ENCODE measurements at places on chromosomes 12 and 14.
A peak's percentile ranks its signal among the peaks of the same experiment; 100 is the strongest.

- no peak for DNase-seq
Observed at GRCh38 chr12:112716099-112717093, 75.2 kb upstream of the RPH3A start.

- DNase-seq = no peak
Observed at GRCh38 chr14:60670989-60671388, 21.7 kb upstream of the SIX1 start.

DNA sequence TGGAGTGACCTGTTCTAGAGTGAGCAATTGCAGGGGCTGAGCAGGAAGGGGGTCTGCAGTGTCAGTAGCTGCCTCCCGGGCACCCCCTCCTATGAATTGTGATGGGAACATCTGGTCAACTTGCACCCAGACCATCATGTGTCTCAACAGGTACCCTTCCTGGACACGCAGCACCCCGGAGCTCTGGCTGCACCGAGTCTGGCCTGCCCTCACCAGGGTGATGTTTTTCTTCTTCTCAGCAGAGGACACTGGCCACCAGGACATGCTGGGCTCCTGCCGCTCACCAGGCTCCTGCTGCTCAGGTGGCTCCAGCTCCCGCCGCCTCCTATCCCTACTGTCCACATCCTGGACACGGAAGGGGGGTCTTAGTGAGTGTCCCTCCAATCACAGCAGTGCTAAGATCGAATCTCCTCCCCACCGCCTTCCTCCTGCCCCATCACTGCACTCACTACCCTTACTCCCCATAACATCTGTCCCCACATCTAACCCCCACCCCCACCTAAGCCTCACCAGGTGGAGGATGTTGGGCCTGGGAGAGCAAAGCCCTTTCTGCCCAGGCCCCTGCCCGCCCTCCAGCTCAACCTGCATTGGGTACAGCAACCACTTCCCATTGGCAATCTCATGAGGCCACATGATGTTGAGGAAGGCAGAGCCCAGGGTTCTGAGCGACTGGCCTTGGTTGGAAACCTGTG lies 14.9 kb downstream of the ITGA7 start:
- no peak for DNase-seq

- no peak for DNase-seq
Observed at GRCh38 chr14:75711105-75711795, 50.2 kb downstream of the TTLL5 start.

DNA sequence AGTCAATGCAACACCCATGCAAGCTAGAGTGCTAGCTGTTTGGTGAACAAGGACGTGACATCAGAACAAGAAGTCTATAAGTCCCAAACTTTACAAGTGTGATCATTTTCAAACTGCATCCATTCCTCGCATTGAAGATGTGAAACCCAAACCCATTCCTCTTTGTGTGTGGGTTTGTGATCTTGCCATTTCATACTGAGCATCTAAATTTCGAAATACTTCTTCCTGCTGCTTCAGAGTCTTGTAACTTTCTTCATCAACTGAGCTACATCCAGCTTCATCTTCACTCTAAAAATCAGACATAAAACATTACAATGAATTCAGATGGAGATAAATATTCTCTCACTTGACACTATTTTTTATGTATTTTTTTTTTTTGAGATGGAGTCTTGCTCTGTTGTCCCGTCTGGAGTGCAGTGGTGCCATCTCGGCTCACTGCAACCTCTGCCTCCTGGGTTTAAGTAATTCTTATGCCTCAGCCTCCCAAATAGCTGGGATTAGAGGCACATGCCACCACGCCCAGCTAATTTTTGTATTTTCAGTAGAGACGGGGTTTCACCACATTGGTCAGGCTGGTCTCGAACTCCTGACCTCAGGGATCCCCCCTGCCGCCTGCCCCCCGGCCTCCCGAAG lies 4.8 kb upstream of the ZCCHC8 start:
- DNase-seq = no peak

DNA sequence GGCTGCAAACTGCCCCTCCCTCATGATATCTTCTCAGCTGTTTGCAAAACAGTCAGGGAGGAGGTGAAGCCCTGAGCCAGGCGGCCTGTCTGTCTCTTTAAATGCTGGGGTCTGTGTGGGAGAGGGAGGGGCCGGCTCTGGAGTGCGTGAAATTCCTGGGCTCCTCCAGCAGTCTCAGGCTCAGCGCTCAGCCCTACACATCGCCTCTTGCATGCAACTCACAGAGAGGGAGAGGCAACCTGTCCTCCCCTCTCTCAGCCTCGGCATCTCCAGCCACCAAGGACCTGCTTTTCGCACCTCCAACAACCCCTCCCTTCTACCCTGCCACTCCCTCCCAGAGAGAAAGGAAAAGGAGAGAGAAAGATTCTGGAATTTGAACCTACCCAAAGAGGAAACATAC lies at the start of gene NRXN3:
NRXN3 (plus strand) TSS at position 171 of the 400 bp plus-strand sequence. CDS start 72,721 bp downstream, outside the sequence.
- no peak for DNase-seq

- no peak for DNase-seq
Observed at GRCh38 chr12:30978639-30979038, 52.1 kb downstream of the TSPAN11 start.

GRCh38 chr14:104419865-104420505 lies 159.6 kb upstream of the C14orf180 start:
- no peak for DNase-seq

GRCh38 chr12:110123919-110124268 lies 263 bp upstream of the IFT81 start:
- DNase-seq = peak; percentile 96
